Coronary artery (tissue), 2 donors: ENCODE measurements at places on chromosomes 6 and 20.

GRCh38 chr6:45709781-45710220, 305.9 kb downstream of the CLIC5 start:
- DNase-seq = no peak

DNA sequence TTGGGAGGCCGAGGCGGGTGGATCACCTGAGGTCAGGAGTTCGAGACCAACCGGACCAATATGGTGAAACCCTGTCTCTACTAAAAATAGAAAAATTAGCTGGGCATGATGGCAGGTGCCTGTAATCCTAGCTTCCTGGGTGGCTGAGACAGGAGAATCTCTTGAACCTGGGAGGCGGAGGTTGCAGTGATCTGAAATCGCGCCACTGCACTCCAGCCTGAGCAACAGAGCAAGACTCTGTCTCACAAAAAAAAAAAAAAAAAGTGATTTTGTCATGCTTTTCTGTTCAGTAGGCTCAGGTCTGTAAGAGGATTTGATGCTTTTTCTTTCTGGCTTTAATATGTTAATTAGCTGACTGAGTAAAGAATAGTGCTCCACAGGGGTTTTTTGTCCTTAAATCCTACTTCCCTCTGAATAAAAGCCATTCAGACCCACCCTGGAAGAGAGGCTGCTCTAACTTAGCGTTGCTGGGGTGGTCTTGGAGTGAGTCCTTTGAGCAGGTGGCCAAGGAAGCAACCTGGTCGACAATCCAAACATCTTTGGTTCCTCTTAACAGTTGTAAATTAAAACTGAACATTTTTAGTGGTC, 19.0 kb downstream of the MCM8 start:
- DNase-seq = no peak

DNA sequence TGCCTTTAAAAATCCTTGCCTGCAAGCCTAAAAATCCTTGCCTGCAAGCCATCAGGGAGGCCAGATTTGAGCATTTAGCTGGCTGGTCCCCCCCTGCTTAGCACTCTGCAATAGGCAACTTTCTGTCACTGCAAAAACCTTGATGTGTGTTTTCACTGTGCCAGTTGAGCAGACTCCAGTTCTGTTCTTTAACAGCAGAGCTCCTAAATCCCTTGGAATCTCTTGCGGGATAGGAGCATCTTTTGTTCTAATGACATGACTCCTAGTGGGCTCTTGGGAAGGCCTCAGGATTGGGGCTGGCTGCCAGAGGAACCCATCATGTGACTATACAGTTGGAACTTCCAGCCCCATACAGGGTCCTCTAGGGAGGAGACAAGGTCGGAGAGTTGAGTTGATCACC, 50.4 kb downstream of the FAM184A start:
- DNase-seq = no peak

DNA sequence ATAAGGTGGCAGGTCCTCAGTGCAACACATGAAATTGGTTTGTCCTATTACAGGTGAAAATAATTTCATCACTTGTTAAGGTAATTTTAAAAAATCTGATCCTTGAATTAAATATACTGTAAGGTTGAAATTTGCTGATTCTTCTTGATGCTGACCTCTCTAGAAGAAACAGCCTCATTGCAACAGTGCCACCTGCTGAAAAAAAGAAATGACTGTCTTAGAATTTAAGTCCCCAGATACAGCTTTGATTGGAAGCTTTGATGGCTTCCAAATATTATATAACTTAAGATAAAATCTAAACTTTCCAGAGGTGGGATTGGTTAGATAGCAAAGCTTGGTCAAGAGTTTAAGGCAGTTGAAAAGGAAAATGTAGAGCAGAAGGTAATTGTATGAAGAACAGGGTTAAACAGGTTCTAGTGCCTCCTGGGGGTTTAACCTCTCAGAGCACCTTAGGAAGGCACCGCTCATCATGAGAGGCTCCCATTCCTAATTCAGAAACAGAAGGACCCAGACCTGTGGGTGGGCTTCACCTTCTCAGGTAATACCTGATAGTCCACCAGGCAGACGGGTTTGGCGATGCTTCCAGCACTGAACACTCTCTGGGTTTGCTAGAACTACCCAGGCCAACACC, 401.0 kb downstream of the PAX1 start:
- no peak for DNase-seq

DNA sequence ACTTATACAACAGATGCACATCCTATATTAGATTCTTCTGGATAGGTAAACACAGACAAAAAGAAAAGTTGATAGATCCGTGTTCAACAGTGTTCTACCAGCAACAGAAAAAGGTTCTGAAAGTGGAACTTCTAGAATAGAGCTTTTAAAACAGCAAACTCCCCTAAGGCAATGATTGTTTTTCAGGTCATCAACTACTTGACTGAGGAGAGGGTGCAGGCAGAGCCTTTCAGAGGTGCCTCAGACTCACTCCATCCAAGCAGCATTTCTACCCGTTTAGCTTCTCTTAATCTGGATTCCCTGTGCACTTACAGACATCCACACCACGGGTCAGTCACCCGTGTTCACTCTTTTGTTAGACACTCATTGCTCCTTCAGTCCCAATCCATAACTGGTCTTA, 28.9 kb downstream of the FYN start:
- no peak for DNase-seq

DNA sequence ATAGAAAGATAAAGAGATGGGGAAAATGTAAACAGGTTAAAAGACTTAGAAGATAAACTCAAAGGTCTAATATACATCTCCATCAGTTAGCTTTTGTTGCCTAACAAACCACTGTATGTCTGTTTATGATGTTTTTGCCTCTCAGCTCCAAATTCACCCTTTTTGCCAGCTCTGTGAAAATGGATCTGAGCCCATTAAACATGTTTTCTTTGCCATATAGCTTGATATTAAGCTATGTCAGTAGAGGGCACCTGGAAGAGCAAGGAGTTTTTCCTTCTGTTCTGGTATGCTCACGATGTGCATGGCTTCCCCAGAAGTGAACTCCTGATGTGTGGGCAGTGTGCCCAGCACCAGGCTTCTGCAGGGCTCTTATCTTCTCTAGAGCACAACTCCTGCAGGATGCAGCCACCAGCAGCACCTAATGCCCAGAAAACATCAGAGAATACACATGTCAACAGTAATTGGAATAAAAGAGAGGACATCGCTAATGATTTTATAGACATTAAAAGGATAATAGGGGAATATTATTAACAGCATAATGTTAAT, 14.6 kb upstream of the SNX9 start:
- no peak for DNase-seq

DNA sequence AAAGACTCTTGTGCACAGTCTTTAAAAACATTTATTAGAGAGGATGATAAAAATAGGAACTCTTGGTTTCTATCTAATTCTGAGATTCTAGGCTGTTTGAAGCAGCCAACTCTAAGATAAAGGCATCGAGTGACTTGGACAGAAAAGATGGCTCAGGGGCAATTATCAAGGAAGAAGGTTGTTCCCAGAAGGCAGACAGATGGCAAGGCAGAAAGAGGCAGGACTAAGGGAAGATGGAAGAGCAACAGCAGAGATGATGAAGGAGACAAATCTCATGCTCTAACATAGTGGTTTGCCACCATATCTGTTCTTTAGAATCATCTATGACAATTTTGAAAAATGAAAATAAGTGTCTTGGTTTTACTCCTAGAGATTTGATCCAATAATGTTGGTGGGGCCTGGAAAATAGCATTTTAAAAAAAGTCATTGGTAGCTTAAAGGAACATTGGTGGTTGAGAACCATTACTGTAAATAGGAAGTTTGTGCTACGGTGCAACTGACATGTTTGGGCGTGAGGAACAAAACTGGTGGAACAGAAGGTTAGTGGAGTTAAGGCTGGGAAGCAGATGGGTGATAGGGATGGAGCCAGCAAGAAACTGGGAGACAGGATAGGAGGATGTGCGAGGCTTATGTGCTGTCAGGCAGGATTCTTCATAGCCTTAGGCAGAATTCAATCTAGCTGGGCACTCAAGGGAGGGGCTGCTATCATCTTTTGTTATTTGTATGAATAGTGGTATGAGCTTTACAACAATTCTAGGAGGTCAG, 751.1 kb downstream of the DHX35 start:
- DNase-seq = no peak

DNA sequence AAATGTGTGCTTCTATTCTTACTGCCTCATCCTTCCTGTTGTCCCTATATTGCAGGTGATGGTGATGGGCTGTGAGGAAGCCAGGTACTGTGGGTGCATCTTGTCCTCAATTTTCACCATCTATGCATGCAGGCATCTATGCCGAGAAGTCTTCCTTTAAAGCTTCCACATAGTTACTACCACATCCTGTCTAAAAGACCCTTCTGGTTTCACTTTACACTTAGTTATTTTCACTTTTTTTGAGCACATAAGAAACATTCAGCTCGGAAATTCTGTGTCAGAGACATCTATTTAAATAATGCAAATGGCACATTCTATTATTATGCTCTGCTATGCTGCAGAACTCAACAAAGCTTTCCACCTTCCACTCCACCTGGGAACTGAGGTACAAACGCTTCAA, 28.2 kb upstream of the FABP7 start:
- DNase-seq = no peak

DNA sequence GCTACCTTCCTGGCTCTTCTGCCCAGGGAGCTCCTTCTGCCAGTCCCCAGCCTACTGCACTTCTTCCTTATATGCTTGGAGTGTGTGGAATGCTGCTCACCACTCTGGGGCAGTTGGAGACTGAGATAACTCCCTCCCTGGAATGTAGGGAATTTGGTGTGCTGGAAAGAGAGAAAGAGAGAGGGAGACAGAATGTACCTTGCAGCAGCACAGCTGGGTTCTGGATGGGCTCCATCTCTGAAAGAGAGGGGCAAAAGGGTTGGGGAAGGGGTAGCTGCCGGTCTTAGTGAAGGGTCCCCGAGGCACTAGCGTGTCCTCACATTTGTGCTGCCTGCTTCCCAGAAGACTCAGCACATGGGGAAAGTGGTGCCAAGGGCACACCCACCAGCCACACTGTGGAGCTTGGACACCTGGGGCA, 40.2 kb upstream of the DDR1 start:
- DNase-seq = no peak

DNA sequence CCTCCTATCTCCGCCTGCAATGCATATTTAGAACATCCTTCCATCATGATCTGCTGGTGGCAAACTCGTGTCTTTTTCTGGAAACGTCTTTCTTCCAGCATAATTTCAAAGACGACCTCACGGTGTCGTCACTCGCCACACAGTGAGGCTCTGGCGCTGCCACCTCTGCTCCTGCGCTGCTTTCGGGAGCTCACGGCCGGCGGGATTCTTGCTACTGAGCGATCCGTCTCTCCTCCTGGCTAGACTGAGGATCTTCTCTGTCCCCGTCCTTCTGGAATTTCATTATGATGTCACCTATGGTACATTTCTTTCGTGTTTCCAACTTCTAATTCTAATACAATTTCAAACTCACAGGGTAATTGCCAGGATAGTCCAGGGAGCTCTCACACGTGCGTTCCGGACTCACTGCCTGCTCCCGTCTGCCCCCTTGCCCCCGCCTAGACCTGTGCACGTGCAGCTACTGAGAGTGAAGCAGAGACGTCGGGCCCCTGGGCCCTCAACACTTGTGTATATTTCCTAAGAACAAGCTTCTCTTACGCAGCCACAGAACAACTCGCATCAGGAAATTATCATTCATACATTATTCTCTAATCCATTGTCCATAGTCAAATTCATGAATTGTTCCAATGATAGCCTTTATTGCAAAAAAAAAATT, 25.5 kb upstream of the HELZ2 start:
- DNase-seq = no peak

DNA sequence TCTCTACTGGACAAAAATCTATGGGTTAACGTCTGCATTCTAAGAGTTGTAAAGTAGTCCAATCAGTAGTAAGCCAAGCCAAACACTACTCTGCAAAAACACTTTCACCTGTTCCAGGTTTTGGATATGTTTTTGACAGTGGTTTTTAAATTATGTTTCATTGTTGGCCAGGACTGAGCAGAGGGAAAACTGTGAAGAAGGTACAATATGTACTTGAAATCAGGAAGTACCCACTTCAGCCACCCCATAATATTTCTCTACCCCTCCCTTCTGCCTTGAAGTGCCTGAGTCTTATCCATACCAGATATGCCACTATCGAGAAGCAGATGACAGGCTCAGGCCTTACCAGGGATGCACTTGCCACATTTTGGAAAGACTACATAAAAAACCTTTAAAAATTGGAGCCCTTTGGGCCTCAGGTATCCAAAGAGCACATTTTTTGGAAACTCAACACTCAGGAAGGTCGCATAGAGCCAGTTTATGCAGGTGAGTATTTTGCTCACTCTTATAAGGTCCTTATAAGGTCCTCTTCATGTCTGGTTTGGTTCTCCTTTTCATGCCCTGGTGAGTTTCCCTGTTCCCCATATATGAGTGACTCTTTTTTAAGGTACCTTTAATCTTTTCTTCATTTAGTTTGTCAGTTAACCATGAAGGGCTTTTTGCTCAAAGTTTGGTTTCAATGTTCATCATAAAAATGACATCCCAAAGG, 859.3 kb upstream of the FLRT3 start:
- no peak for DNase-seq

GRCh38 chr20:53157443-53158408, 185.6 kb downstream of the TSHZ2 start:
- DNase-seq = no peak

DNA sequence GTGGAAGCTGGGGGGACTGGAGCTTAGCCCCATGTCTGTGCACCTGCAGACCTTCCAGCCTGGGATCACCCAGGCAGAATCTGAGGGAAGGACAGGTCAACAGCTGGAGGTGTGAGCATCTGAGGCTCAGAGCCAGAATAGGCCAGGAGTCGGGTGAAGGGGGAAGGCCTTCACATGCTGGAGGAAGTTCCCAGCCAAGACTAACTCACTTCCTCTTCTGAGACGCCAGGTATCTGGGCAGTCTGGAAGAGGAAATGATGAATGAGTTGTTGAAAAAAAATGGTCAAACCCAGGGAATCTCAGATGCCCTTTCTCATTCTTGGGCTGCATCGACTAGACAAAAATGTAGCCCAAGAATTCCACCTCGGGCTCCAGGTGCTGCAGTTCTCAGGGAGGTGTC, 73.6 kb upstream of the TIAM2 start:
- no peak for DNase-seq

DNA sequence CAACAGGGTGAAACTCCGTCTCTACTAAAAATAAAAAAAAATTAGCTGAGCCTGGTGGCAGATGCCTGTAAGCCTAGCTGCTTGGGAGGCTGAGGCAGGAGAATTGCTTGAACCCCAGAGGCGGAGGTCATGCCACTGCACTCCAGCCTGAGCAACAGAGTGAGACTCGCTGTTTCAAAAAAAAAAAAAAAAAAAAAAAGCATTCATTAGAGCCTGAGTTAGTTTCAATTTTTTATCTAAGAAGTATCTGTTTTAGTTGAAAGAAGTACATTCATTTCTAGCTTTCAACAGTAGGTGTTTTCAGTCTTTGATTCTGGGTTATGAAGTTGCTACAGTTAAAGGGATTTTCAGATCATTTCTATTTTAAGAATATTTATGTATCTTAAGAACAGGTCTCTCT, 42.2 kb downstream of the ZNF292 start:
- no peak for DNase-seq

GRCh38 chr20:20409331-20409730, 41.4 kb downstream of the INSM1 start:
- DNase-seq = no peak

GRCh38 chr6:42227173-42227850, 9.7 kb upstream of the MRPS10 start:
- no peak for DNase-seq
